GDM1 (cell line): ENCODE measurements at places on chromosomes 6 and 20.
A peak's percentile ranks its signal among the peaks of the same experiment; 100 is the strongest.

DNA sequence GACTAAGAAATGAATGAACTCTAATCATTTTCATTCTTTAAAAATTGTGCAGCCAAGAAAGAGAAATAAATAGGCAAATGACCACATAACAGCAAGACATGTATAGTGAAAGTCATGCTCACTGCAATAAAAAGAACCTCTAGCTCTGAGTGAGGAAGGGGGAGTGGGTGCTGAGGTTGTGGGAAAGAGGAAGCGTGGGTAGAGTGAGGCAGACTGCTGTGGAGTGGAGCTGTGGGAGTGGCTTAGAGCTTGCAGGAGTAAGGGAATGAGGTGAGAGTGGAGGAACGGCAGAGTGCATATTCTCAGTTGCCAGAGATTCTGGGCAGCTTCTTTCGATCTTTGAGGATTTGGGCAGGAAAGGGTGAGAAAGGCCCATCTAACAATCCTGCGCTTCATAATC is 10.4 kb downstream of the DEFB129 start:
- DNase-seq, result peak; percentile 80

DNA sequence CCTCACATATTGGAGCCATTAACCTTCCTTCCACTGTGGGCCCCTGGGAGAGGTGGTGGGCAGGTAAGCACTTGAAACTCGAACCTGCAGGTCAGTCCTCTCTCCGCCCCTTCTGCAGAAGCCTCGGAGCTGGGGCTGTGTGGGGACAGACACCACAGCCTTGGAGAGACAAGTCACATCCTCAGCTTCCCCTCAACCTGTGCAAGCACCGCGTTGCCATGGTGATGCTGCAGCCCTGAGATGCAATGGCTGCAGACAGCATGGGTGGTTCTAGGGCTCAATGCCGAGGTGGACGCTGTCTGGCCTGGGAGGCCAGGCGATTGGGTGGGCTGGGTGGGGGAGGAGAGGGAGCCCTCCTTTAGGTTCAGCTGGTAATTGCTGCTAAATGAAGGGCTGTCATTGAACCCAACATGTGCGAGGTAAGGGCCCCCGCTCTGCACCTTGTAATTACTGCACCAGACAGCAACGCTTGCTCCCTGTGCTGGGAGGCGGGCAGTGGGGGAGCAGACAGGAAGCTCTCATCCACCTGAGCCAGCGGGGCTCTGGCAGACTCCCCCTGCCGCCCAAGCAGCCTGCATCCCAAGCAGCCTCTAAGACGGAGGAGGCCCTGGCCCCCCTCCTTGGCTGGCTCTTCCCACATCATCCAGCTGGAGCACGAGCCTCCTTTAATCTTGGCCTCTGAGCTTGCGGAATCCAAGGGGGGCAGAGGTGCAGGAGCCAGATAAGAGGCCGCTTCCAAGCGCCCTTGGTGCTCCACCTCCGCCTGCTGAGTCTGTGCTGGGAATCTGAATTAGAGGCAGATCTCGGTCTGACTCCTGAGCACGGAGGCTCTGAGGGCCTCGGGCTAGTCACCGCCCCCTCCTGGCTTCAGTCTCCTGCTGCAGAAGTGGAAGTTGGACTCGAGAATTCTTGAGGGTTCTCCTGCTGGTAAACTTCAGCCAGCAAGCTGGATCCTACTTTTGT is 39.8 kb upstream of the CDH22 start:
- no peak for DNase-seq

DNA sequence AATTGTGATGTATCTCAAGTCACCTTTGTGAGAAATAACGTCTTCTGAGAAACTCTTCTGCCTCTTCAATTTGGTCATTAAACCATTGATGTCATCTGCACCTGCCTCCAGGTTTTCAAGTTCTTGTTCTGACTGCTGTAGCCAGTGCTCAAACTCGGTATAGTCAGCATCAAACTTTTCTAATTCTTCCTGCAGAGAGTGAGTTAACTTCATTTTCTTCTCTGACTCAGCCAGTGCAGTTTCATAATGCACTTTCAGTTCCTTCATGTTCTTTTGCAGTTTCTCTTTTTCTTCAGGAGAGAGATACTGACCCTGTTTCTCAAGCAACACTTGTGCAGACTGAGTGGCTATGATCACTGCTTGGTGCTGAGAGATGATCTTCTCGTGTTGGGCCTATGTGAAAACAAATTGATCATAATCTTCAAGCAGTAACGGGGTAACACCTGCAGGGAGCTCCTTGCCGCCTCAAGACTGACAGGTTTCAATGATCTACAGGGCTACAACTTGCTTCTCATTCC is 48.8 kb downstream of the DST start:
- DNase-seq, result no peak

DNA sequence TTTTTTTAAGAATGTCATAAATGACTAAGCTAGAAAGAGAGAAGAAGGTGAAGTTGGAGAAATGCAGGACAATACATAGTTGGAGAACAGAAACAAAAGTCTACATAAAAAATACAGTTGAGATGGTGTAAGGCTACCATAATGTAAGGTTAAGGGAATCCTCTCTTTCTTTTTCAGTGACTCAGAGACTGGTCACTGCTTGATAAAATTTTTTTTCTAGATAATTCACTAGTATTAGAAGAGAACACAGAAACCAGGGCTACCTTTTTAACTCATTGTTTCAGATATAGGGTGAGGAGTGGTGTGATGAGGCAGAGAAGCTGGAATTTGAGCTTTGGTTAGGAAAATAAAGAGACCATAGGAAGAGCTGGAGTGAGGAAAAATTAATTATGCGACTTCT is 18.2 kb upstream of the EDN1 start:
- DNase-seq, result no peak

DNA sequence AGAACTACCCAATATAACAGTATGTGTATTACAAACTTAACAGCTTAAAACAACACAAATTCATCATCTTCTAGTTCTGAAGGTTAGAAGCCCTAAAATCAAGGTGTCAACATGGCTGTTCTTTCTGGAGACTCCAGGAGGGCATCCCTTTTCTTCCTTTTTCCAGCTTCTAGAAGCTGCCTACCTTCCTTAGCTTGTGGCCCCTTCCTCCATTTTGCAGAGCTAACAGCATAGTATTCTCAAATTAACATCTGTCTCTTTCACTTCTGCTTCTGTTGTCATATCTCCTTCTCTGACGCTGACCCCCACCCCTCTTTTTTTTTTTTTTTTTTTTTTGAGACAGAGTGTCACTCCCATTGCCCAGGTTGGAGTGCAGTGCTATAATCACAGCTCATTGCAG is 52.8 kb upstream of the AKIRIN2 start:
- DNase-seq, result no peak

DNA sequence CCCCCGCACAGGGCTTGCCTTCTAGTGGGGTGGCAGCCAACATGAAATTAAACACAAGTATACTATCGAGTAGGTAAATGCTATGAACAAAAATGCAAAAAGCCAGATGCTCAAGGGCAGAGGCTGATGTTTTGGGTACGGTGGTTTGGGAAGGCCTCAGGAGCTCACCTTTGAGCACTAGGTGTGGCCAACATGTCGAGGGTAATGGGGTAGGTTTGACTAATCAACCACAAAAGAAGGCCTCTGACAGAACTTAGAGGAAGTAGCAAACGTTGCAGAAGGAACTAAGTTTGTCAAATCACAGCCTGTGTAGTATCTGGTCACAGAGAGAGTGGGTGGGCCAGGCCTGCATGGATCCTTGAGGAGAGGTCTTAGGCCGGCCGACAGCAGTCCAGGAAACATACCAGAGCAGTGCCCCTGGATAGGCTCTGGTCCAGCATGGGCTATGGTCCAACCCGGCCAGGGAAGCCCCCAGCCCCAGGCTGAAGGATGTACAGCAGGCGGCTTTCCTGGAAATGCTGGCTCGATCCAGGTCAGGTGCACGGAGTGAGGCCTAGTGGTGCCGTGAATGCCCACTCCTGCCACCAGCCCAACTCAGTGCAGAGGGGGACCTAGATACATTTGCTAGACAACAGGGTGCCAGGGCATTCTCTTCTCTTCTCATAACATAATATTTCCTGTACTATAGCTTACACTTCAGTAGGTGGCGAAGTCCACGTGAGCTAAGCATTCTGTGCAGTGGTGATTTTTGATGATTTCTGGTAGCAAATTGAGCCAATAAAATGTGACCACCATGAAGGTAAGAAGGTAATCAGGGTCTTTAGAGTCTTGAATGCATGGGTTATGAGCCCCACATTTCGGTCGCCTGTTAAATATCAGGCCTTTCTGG is 56.3 kb upstream of the CD93 start:
- peak; percentile 23 for DNase-seq

GRCh38 chr20:10076126-10077080 is 41.6 kb downstream of the ANKEF1 start:
- no peak for DNase-seq

GRCh38 chr20:42544926-42545325 is 644.8 kb downstream of the PTPRT start:
- DNase-seq, result no peak

DNA sequence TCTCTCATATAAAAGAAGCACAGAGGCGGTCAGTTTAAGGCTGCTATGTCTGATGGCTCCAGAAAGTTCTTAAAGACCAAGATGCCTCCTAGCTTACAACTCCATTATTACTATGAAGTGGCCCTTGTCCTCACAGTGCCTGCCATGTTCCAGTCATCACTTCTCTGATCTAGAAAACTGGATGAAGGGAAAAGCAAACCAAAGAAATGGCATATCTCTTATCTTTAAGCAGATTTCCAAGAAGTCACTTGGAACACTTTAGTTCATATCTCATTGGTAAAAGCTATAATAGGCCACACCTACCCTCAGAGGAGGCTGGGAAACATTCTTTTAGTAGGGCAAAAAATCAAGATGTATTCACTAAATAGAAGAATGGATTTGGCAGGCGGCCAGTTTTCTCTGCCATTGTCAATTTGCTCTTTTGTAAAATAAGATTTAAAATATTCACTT is 289.6 kb downstream of the TBC1D7 start:
- no peak for DNase-seq

DNA sequence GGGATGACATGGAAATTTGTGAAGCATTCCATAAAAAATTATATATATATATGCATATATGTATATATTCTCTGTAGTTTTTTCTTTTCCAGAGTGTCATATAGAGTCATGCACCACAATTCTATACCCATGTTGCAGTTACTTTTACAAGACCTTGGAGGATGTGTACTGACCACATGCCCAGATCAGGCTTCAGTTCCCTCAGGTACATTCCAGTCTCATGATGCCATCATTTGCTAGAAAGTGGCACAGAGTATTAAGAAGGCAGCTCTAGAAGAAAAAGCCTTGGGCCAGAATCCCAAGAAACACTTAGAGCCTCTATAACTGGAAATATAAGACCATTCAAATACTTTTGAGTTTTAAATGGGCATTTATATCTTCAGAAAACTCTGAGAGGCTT is 685.5 kb upstream of the FLRT3 start:
- DNase-seq, result no peak

- DNase-seq, result no peak
These were observed 73.2 kb downstream of the BCKDHB start for GRCh38 chr6:80179695-80180094.

DNA sequence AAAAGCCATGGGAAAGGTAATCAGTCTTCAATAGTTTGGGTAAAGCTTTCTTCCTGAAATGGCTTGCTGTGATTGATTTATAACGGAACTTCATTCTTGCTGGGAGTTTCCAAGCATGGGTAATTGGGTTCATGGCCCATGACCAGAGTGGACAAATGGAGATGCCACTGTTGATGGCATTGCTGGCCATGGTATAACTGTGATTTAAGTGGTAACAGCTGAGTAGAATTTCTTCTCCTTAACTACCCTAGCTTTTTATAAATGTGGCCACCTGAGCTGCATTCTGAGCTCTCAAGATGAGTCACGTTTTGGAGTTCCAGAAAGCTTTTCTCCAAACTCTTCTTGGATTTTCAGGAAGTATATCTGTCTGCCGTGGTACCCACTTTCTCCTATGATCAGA is 39.9 kb upstream of the SNRPB2 start:
- DNase-seq, result no peak

DNA sequence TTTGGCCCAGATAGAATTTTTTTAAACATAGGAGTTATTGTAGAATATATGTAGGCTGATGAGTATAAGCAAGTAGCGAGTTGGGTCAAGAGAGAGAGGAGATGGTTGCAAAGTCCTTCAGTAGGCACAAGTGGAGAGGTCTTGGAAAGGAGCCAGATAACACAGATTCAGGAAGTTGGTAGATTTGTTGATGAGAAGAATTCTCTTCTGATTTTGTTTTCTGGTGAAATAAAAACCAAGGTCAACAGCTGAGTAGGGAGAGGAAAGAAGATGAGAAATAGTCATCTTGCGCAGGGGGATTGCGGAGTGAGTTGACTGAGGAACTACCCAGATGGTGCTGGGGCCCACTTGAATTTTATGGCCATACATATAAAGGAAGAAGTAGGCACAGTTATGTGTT is 17.4 kb upstream of the CD83 start:
- DNase-seq, result no peak

DNA sequence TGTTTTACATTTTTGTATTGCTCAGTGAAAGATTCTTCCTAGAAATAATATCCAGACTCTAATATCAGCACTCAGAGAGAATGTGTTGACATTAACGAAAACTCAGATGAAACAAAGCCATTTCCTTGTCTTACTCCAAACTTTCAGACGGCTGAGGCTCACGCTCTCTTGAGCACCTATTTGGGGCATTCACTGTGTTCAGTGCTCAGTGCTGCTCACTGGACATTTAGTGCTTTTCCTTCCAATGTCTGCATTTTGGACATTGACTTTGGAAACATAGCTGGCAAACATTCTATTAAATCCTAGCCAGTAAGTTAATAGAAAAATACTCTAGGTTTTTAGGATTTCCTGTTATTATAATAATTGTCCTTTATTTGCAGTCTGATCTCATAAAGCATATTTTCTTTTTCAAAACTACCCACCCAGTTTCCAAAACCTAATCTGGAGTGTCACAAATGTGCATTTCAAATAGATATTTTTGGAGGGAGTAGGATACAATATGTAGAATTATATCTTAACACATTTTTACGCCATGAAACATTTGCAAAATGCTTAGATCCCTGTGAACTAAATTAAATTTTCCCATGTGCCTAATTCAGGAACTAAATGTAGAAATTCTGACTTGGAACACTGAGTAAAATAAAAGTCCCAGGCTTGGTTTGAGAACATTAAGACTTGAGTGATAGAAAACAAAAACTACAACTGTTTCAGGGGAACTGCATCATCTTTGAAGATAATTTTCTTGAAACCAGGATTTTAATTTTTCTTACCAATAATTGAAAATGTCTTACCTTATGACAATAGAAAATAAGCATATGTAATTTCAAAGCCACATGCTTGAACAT is 91.7 kb upstream of the B3GAT2 start:
- DNase-seq, result no peak

DNA sequence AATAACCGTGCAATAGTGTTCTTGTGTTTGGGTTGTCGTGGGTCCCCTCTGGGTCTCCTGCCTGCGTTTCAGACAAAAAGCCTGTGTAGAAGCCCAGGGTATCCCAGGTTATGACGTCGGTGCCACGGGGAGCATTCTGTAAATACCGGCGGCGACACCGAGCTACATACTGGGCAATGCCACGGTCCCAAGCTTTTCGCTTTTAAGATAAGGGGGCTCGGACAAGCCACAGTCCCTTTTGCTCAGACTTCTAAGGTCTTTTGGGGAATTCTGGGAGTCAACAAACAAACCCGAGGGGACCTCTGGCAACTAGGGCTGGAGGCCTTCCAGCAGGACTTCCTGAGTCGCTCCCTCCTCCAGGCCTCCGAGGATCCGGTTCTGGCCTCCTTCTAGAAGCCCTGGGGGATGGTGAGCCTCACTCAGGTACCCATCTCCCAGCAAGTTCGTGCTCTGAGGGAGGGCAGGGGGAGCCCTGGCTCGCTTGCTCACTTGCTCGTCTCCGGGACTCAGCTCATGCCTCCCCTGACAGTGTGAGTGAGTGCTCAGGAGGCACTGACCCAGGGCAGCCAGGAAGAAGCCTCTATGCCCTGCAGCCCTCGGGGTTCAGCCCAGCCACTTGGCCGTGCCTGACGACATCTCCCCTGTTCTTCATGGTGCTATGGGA is 62.4 kb upstream of the MRPS10 start:
- no peak for DNase-seq

GRCh38 chr6:160991406-160992060 is at the start of gene MAP3K4:
TSS of gene MAP3K4 (plus strand) at chr6:160991769. CDS start at chr6:160991932, 163 bp downstream.
- peak; percentile 73 for DNase-seq
